Stimulated activated CD8-positive, alpha-beta memory T cell treated with anti-CD3 and anti-CD28 coated beads, Interleukin-4, amount 100 ng/mL, for 24 hours (primary cell): ENCODE measurements at places on chromosomes 12 and 14.

- no peak for DNase-seq
Observed at GRCh38 chr12:25825446-25825845, 133.0 kb upstream of the RASSF8 start.

GRCh38 chr14:51666826-51667225, 15.1 kb downstream of the FRMD6 start:
- DNase-seq = no peak

DNA sequence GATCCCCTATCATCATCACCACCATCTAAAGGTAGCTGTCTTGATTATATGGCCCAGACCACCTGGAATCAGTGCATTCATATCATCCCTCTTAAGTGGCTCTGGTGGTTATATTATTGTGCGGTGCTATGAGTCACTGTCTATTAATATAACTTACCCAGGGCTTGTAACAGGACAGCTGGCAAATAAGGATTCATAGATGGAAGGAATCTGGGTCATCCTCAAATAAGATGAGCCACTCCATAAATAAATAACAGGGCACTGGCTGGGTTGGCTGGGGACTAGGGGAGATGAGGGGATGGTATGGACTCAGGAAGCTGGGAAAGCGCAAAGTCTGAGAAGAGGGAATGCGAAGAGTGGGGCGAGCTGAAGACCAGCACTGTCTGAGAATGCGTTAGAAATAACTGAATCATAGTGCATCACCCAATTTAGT, 216.1 kb downstream of the NUAK1 start:
- DNase-seq = no peak

DNA sequence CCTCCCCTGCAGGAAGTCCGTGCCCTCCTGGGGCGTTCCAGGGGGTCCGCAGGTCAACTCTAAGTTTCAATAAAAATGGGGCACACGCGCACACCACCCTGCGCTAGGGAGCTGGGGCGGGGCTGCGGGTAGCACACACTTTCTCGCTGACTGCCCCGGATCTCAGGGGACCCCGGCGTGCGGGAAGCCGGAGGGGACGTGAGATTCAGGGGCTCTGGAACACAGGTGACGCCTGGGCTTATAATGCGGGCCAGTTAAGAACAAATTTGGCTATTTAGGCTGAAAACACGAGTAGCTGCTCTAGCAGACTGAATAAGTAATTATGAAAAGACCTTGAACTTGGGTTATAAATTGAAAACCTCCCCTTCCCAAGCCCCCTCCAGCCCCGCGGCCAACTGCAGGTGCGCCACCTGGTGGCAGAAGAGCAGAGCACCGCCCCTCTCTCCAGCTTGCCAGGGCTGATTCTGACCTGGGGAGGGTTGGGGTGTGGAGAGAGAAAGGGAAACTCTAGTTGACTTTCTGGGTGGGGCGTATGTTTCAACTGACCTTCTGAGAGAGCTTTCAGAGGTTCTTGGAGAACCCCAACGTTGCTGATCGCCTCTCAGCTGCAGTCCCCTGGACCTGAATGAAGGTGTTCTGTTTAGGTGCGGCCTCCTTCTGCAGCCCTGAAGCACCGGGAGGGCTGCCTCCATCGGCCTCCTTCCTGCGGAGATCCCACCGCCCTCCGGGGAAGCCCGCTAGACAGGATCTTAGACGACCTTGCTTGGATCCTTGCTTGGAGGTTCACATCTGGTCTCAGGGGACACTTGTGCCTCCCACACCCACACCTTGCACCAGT, 118.4 kb upstream of the EVL start:
- peak; percentile 33 for DNase-seq

DNA sequence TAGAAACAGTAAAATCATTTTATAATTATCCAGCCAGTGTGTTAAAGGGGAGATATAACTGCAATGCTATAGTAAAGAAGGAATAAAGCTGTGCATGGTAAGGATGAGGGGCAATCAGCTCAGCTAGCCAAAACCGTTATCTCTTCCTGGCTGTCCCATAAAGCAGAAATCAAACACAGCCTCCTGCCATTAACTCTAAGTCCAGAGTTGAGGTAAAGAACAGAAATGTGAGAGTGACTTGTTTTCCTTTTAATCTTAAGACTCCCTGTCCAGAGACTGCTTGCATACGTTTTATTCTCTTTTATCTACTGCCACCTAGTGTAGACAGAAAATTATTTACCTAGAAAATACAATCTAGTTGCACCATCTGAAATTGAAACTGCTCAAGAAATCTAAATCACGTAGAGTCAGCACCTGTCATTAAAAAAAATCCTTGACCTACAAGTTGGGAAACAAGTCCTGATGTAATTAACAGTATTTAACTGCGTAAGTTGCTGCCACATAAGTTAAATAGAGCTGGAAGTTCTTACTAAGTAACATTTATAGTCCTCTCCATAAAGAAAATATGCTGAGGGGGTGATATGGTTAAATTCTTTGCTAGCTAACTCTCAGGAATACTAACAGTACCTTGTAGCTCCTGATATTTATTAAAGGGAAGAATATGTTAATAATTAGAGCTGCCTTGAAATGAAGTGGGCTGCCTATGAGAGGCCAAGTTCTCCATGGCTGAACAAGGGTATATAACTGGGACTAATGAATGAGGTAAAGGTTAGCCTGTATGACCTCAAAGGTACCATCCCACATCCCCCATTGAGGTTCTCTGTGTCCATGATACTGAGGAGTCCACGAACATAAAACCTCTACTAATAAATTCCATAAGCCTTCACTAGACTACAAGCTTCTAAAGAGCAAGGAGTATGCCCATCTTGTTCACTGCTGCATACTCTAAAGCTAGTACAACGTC, 62.7 kb downstream of the GALNT4 start:
- DNase-seq = no peak

GRCh38 chr14:103549361-103550311, 12.8 kb downstream of the BAG5 start:
- DNase-seq = no peak

GRCh38 chr14:59245809-59246295, 57.4 kb downstream of the DAAM1 start:
- DNase-seq = no peak

DNA sequence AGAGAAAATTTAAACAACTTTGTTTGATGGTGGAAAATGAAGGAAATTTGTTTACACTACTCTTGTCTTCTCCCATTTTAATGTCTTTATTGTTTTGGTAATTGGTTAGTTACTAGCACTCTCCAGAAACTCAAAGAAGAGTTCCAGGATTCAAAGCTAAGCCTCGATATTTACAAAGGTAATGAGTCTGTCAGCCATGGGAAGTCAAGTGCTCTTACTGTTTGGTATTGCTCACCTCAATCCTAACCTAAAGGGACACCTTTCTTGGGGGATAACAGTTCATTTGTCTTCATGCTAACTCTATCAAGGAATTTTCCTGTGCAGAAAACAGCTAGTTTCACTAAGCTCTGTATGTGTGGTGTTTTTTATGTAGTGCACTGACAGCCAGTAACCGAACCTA, 222.9 kb upstream of the LMO3 start:
- DNase-seq = no peak

GRCh38 chr14:73695997-73696396, 18.2 kb downstream of the PNMA1 start:
- DNase-seq = no peak

DNA sequence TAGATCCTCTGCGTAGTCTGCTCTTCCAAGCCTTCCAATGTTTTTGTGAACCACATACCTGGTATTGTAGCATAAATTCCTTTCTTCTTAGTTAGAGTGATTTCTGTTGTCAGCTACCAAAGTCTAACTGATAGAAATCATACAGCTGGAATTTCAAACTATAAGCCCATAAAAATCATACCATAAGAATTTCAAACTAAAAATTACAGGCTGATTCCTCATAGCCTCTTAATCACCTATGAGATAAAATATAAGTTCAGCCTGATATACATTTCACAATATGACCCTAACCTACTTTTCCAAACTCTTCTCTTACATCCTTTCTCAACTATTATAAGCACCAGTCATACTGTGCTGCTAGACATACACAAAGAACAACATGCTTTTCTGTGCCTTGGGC, 64.8 kb downstream of the PTHLH start:
- no peak for DNase-seq

GRCh38 chr12:53218551-53219291, 11.7 kb upstream of the ITGB7 start:
- no peak for DNase-seq

- no peak for DNase-seq
Observed at GRCh38 chr12:98532687-98533304, 17.4 kb downstream of the TMPO start.

DNA sequence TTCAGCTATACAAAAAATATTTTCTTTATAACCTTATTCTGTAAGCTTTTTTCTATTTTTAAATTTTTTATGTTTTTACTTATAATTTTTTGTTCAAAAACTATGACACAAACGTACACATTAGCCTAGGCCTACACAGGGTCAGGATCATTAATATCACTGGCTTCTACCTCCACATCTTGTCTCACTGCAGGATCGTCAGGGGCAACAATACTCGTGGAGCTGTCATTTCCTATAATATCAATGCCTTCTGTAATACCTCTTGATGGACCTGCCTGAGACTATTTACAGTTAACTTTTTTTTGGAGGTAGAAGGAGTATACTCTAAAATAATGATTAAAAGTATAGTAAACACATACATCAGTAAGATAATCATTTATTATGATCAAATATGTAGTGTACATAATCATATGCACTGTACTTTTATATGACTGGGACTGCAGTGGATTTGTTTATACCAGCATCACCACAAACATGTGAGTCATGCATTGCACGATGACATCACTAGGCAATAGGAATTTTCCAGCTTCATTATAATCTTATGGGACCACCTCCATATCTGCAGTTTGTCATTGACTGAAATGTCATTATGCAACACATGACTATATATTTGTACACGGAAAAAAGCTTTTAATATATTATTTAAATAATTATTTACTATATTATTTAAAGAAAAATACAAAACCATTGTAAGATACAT, 18.5 kb upstream of the PMCH start:
- DNase-seq = no peak

DNA sequence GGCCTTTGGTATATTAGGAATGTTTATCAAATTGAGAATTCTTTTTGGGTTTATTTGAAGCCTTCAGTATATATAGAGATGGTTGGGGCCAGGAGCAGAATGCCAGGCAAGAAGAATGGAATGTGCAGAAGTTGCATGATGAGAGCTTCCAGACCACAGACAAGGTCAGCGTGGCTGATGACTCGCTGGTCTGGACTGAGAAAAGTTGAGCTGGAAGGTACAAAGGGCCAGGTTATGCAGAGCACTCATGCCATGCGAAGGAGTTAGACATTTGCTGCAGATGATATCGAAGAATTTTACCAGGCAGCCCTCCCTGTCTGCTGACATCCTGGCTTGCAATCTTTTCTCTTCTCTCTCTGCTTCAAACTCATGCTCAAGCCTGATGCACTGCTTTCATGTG, 196.2 kb upstream of the ARHGAP5 start:
- no peak for DNase-seq
